Activated naive CD4-positive, alpha-beta T cell treated with anti-CD3 and anti-CD28 coated beads, Interleukin-2, amount 50 U/mL, for 16 hours (primary cell): ENCODE measurements at places on chromosomes 2 and 18.

DNA sequence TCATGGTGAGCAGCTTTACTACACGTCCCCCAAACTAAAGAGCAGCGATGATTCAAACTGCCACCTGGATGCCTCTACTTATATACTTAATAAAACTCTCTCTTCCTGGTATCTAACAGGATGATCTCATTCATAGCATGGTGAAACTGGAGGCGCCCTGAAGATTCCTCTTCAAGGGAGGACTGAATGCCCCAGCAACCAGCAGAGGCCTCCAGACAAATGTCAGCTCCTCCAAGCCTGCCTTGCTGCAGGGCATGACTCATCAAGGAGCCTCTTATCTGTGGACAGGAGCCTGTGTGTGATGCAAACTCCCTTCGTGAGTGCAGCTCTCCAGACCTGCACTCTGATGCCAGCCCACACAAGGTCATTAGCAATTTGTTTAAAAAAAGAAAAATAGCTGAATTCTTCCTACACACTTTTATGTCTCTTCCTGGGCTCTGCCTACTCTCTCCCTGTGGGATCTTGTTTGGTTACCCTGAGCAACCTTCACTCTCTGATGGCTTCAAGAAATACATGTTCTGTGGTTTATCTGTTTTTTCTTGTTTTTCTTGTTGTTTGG, 30.2 kb downstream of the LONRF2 start:
- DNase-seq: no peak

DNA sequence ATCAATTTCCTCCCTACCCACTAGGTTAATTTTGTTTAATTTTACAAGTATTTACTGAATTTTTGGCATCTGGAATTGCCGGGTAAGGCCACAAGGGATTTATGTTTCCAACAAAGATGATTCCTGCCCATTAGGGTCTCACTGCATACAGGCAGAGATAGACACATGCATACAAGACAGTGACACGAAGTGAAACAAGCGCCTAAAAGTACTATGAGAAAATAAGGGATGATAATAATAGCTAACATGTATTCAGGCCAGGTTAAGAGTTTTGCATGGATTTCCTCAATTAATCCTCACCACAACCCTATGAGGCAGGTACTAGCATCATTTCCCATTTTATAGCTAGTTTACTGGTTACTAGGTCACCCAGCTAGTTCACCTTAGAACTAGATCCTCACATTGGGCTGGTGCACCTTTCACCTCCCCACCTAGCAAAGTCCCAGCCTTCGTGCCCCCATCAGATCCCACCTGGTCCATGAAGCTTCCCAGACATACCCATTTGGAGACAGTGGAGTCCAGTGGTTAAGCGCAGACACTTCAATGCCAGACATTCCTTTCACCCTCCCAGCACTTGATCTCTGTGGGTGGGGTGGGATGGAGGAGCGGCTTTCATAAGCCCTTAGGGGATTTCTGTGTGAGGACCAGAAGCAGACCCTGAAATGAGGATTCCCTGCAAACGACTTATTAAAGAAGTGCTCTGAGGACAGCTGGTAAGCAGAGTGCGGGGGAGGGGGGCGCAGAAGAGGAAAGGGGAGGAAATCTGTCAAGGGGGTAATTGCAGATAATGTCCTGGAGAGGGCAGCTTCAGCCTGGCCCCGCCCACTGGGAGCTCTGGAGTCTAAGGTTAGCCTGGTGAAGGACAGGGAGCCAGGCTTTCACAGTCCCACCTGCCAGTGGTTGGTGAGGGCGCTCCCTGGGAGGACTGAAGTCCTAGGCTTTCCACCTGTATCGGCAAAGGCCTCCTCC, 5.8 kb upstream of the DGUOK start:
- peak; percentile 48 for DNase-seq

- DNase-seq: peak; percentile 41
Measured at GRCh38 chr2:97761192-97761591, 47.8 kb downstream of the ZAP70 start.

DNA sequence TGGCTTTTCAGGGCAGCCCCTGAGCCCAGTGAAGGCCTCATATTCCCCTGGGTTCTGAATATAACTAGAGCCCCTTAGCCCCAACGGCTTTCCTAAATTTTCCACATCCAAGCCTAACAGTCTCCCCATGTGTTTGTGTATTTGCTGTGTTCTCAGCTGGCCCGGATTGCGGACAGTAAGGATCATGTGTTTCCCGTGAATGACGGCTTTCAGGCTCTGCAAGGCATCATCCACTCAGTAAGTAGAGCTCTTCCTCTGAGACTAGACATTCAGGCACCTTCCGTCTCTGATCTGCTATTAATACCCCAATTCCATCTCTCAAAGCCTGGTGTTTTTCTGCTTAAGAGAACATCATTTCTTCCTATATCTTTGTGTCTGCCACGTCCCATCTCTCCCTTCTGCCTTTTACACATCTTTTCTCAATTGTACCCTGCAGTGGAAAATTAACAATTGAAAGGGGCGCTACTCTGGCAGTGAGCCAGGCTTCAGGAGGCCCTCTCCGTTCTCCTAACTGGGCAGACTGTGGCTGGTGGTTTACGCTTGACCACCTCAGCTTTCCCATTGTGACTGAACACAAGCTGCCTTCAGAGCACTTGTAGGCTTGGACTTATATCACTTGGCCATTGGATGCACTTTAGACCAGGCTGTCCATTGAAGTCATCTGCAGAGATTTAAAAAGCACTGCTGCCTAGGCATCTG, 64.4 kb downstream of the ANTXR1 start:
- no peak for DNase-seq

- peak; percentile 20 for DNase-seq
Measured at GRCh38 chr18:8609659-8610458, 622 bp downstream of the RAB12 start.

GRCh38 chr2:144280009-144280408, 239.9 kb downstream of the ZEB2 start:
- DNase-seq: no peak

DNA sequence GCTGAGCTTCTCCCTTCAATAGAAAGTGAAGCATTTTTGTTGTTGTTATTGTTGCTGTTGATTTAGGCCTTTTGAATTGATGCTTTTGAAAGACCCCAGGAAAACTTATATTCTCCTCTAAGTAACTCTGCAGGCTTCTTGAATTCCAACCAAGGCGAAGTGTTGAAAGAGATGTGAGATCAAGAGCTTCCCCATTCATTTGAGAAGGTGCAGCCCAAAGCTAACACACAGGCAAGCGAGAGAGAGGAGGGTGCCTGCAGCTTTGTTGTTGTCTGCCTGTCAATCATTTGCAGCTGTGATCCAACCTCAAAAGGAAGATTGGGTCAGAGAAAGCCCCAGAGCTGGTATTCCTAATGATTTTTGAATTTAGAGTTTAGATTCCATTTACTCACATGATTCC, 963.6 kb upstream of the CNTNAP5 start:
- no peak for DNase-seq

GRCh38 chr18:50009773-50010335, 185.1 kb downstream of the MYO5B start:
- DNase-seq: peak; percentile 18

DNA sequence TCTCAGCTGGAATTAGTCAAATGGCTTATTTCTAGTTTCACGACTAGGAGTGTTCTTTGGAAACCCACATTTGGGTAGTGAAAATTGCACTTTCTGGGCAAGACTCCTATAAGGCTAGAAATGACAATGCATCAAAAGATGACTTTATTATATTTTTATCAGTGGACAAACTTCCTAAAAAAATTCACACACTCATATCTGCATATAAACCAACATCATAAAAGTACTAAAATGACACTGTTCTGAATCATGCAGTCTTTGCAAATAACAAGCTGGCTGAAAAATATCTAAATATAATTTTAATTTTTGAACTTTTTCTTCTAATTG, 17.6 kb downstream of the MXD1 start:
- no peak for DNase-seq

DNA sequence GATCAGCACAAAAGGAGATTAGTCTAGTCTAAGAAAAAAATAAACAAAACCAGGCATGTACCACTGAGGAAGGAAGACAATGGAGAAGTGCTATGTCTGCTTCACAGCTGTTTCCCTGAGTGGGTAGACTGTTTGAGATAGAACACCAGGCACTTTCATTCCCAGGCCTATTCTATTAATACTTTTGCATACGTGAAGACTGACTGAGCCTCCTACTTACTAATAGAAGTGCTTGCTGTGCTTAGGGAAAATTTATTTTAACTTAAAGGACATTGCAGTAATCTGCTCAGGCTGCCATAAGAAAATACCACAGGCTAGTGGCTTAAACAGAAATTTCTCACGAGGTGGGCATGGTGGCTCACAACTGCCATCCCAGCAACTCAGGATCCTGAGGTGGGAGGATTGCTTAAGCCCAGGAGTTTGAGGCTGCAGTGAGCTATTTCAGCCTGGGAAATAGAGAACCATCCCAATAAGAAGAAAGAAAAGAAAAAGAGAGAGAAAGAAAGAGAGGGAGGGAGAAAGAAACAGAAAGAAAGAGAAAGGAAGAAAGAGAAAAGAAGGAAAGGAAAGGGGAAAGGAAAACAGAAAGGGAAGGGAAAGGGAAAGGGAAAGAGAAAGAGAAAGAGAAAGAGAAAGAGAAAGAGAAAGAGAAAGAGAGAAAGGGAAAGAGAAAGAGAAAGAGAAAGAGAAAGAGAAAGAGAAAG, 33.0 kb downstream of the CMPK2 start:
- DNase-seq: no peak
